NCI-H69 (cell line): ENCODE measurements at places on chromosomes 11 and 22.
A peak's percentile ranks its signal among the peaks of the same experiment; 100 is the strongest.

GRCh38 chr22:47446331-47446730, 683.9 kb downstream of the TBC1D22A start:
- DNase-seq = no peak

GRCh38 chr22:45872659-45873263, 104.2 kb downstream of the WNT7B start:
- no peak for DNase-seq

DNA sequence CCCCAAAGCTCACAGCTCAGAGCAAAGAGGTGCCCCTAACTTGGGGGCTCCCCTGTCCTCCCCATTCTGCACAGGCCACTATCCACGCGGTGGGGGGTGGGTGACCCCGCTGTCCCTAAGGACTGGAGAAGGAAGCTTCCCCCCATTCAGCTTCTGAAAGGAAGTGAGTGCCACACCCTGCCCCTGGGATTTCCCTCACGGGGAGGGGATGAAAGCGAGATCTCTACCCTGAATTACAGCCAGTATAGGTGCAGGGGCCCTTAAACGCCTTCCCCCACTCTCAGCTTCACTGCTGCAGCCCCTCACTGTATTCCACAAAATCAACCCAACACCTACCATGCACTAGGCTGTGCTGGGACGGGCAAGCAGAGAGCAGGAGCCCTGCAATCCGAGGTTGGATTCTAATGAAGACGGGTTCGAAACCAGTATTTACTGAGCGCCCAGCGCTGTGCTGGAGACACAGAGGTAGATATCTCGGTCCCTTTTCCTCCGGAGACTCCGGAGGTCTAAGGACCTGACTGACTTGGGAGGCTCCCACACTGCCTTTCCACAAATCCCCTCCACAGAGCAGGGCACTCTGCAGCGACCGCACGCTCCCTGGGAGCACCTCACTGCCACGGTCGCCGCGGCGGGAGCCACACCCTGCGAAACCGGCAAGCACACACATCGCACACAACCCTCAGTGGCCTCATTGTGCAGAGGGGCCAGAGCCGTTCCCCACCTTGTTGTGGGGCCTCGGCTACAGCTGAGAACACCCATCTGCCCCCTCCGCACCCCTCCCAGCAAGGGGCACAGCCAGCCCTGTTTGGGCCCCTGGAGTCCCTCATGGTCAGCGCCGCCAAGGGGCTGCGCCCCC, 1.8 kb downstream of the AHNAK start:
- peak; percentile 60 for DNase-seq

GRCh38 chr11:120293038-120293800, 31.9 kb upstream of the TLCD5 start:
- no peak for DNase-seq

- DNase-seq = no peak
These were observed 71.4 kb upstream of the CCND1 start for GRCh38 chr11:69569306-69570200.

GRCh38 chr11:64726211-64726641, 3.2 kb upstream of the NRXN2 start:
- peak; percentile 28 for DNase-seq

DNA sequence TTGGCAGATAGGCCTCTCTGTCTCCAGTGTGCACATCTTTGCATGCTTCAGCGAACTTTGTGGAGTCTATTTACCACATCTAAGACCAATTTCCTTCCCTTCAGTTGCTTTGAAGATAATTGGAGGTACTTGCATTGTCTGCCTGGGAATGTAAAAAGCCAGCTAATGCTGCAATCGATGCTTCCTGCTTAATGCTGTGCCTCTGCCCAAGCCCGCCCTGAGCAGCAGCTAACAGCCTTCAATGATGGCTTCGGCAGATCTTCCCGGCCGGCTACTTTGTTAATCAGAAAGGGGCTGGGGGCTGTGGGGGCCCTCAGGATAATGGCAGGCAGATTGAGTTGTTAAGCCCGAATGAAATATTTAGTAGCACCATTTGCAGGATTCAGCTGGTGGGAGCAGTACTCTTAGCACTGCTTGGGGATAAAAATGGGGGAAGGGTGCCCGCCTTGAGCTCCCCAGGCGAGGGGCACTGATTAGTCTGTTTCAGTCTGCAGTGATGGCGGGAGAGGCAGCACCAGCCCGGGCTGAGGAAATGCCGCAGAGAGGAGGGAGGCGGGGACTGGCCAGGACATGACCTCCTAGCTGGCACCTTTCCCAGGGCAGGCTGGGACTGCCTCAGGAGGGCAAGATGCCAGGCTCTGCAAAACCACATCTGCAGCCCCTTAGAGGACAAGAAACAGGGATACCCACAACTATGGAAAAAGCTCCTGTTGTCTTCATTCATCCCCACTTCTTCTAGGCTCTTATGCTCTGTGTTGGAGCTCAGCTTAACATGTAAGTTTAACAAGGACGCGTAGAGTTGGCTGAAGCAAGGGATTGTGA, 460.0 kb downstream of the BUD13 start:
- peak; percentile 97 for DNase-seq

- DNase-seq = no peak
These were observed 45.1 kb upstream of the CBX7 start for GRCh38 chr22:39197578-39197977.
